ENCODE measurements at places on chromosomes 1 and 21.
A peak's percentile ranks its signal among the peaks of the same experiment; 100 is the strongest.

- DNase-seq: no peak
These were observed 8.6 kb upstream of the SPSB1 start for GRCh38 chr1:9284061-9284460.

DNA sequence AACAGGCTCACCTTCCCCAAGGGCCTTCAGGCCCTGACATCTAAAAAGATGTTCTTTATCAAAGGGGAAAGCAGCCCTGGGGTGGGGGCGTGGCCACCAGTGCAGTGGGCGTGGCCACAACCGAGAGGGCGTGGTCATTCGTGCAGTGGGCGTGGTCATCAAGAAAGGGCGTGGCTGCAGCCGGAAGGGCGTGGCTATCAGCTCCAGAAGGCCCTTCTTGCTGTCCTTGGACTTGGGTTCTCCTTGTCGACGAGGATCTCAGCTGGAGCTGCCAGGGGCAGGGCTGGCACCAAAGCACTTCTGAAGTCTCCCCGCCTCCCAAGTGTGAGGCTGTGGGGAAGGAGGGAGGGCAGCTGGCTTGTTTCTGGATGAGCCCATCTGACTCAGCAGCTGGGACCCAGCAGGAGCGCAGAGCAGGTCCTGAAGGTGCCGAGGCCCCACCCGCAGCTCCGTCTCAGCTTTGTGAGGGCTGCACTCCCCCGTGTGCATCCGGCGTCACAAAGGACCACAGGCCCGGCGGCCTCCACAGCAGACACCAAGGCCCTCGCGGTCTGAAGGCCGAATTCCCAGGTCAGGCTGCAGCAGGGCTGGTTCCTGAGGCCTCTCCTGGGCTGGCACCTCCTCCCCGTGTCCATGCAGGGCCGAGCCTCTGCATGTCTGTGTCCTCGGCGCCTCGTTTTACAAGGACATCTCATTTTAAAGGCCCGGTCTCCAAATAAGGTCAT, 12.8 kb downstream of the PDE9A start:
- DNase-seq: no peak

- DNase-seq: no peak
These were observed 917 bp downstream of the STX12 start for GRCh38 chr1:27773826-27774445.

- DNase-seq: no peak
These were observed 30.5 kb downstream of the KRTAP10-1 start for GRCh38 chr21:44509539-44509938.

GRCh38 chr1:81617308-81617967, 183.3 kb upstream of the ADGRL2 start:
- DNase-seq: no peak

DNA sequence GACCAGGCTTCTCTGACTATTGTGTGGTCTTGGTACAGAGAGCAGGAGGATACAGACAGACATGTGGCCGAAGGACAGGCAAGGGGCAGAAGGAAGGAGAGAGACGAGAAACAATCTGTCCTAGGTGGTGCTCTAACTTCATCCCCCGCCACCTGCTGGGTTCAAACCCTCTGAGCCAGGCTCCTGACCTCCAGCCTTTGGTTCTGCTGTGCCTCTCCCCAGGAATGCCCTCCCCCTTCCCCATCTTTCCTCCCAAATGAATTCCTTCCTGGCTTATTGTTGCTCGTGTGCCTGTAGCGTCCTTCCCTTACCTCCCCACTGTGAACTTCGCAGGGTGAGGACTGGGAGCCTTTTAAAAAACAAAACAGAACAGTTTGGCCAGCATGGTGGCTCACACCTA, 5.4 kb downstream of the TCEA3 start:
- no peak for DNase-seq

GRCh38 chr1:239803781-239804180, 287.9 kb upstream of the FMN2 start:
- no peak for DNase-seq

- no peak for DNase-seq
These were observed 36.9 kb upstream of the OR2B11 start for GRCh38 chr1:247494767-247495166.

DNA sequence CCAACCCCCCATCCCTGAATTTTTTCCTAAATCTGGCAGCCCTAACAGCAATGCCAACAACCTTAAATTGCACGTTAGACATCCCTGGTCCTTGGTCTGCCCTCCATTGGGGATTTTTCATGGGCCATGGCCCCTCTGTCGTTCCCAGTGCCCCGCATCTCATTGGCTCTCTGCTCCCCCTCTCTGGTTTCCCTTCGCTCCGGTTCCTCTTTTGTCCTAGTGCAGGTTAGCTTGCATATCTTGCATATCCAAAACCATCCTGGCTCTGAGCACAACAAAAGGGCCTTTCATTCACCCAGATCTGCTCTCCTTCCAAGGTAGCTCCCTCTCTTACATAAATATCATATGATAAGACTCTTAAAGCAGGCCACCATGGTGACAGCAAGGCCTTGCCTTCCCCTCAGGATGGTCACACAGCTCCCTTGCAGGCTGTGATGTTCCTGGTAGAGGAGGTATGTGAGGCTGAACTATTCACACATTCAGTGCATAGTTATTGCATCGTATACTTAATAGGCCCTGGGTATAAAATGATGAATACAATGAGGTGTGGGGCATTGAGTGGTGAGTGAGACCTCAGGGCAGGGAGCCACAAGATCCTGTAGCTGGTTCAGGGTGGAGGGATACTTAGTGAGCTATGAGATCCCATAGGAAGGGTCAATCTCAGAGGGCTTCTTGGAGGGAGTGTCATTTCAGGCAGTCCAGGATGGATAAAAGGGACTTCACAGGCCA, 45.2 kb downstream of the TENT5C start:
- no peak for DNase-seq

- no peak for DNase-seq
These were observed 60.5 kb downstream of the TOR1AIP2 start for GRCh38 chr1:179817056-179817455.

- DNase-seq: no peak
These were observed 10.8 kb downstream of the THEM4 start for GRCh38 chr1:151898519-151898991.

- no peak for DNase-seq
These were observed 43.1 kb upstream of the EPS8L3 start for GRCh38 chr1:109806733-109807400.

DNA sequence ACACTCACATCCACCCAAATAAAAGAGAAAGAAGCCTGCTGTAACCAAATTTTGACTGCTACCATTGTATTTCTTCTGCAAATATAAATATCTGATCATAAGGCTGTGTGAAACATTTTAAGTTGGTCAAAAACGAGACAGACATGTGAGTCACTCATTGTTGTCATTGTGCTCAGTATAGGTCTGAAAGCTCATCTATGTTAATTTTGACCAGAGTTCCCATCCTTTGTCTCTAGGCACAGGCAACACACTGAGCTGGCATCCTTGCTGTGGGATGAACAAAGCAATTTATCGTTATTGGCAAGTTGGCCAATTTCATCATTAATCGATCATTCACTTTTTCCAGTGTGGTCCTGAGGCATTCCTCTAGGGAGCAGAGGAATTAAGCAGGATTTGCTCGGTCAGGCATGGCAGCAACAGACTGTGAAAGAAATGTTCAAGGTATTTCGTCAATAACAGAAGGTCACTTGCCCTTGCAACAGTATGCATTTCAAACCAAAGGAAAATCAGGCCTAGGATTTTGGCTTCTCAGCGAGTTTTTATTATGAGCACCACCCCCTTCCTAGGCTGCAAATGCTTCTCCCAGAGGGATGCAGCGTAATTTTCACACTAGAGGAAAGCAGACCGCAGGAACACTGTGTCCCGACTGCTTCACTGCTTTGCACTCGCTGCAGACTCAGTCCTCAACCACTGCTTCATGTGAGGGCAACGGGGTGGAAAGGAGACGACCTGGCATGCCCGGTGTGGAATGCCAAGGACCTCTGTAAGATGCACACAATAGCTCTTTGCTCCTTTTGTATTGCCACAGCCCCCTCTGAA, 87.9 kb upstream of the SMYD2 start:
- DNase-seq: no peak

DNA sequence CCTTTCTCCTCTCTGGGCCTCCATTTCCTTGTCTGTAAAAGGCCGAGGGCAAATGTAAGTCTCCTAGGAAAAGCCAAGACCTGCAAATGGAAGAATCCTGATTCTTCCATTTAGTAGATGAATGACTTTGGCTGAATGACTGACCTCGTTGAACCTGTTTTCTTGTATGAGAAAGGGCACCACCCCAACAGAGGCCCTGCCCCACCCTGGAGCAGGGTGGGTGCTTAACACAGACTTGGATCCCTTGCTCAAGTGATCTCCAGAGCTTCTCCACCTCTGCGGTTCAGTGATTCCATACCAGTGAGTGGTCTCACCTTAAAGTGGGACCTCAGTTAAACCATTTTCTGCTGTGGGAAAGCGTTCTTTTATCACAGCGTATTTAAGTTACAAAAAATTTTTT, 39.0 kb upstream of the GUCA2B start:
- no peak for DNase-seq

GRCh38 chr21:40902299-40902698, 55.3 kb upstream of the DSCAM start:
- no peak for DNase-seq

DNA sequence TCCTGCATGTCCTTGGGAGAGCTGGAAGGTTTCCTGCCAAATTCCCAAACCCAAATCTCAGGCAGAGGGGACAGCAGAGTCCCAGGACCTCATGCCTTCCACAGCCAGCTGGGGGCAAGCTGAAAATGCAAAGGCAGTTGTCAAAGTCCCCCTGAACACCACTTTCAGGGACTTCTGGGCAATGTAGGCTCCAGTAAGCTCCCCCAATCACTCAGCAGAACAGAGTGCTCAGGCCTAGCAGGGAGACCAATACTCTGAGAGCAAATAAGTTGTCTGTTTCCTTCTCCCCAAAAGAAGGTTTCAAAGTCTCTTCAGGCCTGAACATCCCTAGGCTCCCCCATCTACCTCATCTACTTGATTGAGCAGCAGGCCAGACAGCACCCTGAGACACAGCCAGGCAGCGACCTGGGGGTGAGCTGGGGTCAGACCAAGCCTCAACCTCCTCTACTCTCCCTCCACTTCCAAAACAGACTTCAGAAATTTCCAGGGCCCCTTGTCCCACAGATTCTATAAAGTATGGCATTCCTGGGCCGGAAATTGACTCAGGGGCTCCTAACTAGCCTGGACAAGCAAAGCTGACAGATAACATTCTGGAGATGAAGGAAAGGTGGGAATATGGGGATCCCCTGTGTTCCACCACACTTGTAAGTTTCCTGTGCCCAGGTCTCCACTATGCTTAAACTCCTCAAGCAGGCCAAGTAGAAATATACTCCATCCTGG, 1.9 kb downstream of the SLC9A1 start:
- no peak for DNase-seq

GRCh38 chr1:31705080-31705866, 1.5 kb upstream of the COL16A1 start:
- DNase-seq: peak; percentile 69

GRCh38 chr1:236020359-236021219, 44.3 kb downstream of the NID1 start:
- DNase-seq: no peak

DNA sequence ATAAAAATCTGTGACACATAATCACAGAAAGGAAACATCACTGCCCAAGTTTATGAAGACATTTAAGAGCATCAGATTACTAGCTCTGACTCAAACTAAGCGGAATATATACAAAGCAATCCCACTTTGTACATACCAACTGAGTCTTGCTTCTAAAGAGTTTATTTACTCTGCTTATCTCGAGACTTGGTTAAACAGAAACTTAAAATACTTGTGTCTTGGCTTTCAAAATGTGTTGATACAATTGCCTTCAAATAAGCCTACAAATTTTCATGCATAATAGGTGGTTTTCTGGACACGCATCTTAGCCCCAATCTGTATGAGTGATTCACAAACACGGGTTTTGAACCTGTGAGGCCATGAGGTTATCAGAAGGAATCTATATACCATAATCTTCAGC, 21.0 kb downstream of the CD160 start:
- DNase-seq: no peak

- DNase-seq: no peak
These were observed 90.7 kb downstream of the CDC7 start for GRCh38 chr1:91591175-91591974.

DNA sequence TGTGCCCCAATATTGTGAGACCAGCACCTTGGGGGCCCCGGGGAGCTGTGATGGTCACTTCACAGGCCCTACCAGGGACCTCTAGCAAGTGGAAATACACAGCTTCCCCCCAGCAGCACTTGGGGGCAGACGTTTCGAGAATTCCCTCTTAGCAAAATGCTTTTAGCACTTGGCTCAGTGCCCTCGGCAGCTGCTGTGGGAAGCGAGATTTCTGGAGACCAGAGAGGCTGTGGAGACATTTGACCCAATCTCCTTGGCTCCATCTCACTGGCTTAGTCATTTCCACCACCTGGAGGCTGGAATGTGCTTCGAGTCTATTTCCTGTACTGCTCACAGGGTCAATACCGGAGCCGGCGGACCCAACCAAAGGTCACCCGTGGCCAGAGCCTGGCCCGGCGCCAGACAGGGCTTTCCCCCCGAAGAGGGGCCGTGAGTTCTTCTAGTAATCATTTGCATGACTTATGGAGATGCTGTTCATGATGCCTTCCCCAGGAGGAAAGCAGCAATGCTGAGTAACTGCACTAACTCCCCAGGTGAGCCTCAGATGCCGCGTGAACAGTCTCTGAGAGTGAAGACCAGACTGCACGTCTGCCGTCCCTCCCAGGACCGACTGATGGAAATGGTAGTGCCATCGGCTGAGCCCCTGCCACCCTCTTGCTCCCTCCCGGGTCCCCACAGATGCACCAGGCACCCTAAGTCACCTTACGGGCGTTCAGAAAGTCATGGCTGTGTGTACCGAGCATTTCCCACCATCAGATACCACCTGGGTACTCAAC, 4.4 kb upstream of the C2CD2 start:
- no peak for DNase-seq

- DNase-seq: no peak
These were observed 1.0 kb downstream of the ZNF496 start for GRCh38 chr1:247330548-247331171.

DNA sequence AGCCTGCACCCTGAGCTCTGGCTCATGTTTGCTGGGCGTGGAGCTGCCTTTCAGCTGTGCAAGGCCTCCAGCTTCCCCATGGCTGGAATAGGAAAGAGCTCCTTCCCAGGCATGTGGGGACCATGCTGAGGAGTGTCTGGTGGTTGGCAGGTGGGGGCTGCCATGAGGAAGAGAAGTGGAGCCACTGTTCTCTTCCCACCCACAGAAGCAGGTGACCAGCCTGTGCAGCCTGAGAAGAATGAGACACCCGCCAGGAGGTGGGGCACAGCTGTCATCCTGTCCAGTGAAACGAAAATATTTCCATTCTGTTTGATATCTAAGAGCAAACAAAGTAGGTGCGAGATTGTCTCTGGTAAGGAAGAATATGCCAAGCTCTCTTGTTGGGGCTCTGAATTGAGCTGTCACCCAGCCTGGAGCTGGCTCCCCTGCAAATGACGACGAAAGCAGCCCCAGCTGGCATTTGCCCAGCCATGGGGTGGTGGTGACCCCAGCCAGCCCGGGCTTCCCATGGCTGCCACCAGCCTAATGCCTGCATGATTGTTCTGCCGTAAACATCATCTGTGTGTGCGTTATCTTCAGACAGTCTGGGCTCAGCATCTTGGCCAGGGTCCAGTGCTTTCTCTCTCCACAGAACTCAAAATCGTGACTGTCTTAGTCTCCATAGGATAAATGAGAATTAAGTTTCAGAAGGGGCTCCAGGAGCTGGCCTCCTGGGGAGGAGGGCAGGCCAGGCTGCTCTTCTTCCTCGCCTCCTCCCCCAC, 429.8 kb upstream of the VAMP3 start:
- no peak for DNase-seq

GRCh38 chr1:89556726-89557444, 32.3 kb downstream of the LRRC8B start:
- DNase-seq: no peak

Data from stimulated activated CD8-positive, alpha-beta memory T cell treated with anti-CD3 and anti-CD28 coated beads, Interleukin-2, amount 100 ng/mL, for 48 hours (primary cell).